ENCODE measurements at places on chromosomes 1 and 21.

- no peak for DNase-seq
Observed at GRCh38 chr1:80987106-80987505, 813.6 kb upstream of the ADGRL2 start.

DNA sequence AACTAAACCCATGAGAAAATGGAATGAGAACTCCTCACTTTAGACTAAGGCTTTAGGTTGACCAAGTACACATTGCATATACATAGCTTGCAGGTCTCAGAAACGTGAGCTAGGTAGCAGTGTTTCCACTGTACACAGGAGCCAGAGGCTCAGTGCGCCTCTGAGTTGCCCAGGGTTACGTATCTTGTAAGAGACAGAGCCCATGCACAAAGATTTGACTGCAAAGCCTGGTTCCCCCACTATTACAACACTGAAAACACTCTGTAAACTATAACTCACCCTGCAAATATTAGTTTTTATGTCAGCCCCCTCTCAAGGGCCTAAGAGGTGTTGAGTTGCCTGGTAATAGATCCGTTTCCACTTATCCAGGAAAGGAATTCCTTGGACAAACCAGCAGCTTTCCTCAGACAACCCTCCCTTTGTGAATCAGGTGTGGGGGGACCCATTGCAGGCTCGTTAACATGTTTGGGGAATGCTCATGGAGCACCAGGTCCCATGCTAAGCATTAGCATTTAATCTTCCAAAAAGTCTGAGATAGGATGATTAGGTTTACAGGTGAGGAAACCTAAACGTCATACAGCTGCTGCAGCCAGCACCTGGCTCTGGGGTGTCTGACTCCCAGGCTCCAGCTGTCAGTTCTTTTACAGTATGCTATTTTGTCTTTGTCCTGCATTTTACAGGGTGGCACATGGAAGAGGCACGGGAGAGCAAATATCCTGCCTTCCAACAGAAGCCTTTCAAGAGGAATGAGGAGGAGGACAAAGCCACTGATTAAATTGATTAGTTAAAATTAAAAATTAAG, 25.7 kb downstream of the TENT5C start:
- DNase-seq = no peak

DNA sequence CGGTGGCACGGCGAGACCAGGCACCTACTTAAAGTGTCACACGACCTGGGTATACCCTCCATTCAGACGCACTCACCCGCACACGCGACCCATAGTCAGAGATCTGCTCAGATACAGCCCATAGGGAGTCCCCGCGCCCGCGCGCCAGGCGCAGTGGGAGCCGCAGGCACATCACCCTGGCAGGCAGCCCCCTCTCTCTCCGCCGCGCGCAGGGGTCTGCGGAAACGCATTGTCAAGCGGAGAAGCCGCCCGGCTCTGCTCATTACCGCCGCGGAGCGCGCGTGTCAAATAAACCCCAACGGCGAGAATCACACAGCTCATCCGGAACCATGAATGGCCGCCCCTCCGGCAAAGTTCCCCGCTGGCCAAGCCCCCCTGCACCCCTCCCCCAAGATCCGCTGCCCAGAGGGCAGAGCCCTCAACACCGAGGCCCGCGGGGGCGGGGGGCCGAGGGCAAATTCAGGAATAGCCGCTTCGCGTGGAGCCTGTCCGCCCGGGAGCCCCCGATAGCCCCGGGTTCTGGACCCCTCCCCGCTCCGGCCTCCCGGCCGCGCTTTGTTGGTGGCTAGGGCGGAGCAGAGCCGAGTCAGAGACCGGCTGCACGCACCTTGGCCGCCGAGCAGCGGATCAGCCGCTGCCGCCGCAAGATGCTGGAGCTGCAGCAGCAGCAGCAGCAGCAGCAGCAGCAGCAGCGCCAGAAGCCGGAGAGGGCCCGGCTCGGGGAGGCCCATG, 522 bp downstream of the LRP8 start:
- DNase-seq = no peak

- no peak for DNase-seq
Observed at GRCh38 chr1:206451134-206451686, 19.1 kb upstream of the IKBKE start.

GRCh38 chr1:223076362-223076761, 66.7 kb downstream of the TLR5 start:
- DNase-seq = no peak

DNA sequence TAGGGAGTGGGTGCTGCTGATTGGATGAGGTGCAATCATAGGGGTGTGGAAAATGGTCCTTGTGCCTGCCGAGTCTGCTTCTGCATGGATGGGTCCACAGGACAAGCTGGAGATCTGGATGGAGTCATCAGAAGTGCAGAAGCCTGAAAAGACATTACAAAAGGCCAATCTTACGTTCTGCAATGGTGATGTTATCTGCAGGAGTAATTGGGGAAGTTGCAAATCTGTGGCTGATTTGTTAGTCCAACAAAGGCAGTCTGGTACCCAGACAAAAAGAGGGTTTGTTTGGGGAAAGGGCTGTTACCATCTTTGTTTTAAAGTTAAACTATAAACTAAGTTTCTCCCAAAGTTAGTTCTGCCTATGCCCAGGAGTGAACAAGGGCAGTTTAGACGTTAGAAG, 166.5 kb downstream of the PGBD5 start:
- no peak for DNase-seq

DNA sequence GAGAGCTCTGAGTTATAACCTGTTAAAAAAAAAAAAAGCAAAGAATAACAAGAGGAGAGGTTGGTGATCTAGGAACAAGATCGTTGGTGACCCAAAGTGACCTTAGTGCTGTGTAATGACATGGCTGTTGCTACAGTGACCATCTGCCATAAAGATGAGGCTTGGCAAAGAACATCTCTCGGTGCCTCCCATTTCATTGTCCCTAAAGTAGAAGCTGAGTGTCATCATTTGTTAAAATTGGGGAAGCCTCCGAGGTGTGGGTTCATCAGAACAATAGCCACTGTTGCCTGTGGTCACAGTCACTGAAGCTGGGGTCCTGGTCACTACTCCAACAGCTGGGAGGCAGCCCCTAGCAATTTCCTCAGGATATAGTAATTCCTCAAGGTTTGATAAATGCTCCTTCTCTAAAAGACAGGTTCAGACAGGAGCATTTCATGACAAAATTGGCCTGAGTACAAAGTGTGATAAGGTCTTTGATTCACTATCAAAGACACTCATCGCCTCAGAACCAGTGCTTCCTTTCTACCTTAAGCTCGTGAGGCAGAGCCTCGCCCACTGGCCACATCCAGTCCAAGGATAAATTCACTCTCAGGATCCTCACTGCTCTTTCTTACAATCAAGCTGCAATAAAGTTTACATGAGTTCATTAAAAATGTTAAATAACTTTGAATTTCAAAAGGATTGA, 81.9 kb upstream of the RGS2 start:
- no peak for DNase-seq

DNA sequence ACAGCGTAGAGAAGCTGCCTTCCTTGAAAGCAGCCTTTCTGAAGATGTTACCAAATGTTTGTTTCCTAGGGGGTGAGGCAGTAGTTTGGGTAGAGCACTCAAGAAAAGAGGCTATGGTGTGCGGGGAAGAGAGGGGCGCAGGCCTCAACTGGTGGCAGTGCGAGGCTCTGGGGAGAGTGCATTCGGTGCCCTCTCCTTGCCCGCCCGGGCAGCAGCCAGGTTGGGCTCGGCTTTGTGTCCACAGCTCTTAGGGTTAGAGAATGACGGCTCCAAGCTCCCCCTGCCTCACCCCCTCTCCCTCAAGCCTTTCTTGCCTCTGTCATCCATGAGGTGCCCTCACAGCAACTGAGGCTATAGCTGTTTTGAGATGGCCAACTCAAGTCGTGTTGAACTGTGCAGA, 899 bp upstream of the SLFNL1 start:
- no peak for DNase-seq

GRCh38 chr1:18611311-18611710, 19.3 kb upstream of the PAX7 start:
- no peak for DNase-seq

Measured in left renal pelvis (tissue), 4 donors.